ENCODE measurements at places on chromosomes 5 and 9. TPM values are rescaled to one million over a fixed set of nuclear protein-coding genes. Genes with fewer than 3 reads are reported as not detected.

Gene GRM6
- not detected for total RNA-seq

Gene LURAP1L
- not detected for total RNA-seq

Gene NUTM2F
- not detected for total RNA-seq

Gene CATSPER3
- total RNA-seq: 0.32 TPM

Gene FBXL7
- not detected for total RNA-seq

Gene JAKMIP2
- 2.6 TPM for total RNA-seq

DNA sequence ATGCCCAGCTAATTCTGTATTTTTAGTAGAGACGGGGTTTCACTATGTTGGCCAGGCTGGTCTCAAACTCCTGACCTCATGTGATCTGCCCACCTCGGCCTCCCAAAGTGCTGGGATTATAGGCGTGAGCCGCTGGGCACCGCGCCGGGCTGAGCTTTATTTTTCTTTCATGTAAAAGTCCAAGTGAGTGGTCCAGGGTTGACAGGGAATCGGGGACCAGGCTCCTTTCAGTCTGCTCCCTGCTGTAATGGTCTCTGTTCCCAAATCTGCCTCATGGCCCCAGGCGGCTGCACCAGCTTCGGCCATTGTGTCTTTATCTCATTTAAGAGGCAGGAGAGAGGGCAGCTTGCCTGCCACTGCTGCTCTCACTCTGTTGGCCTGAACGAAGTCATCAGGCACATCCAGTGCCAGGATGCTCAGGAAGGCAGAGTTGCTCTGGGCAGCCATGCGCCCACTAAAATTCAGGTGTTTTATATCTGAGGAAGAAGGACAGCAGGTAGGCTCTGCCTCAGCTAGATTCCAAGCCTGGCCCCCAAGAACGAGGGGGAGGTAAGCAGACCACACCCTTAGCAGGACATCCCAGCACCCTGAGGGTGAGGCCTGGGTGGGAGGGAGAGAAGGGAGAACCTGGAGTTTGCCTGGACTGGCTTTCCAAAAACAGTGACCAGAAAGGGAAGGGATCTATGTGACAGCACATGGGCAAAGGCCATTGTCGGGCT, 1.7 kb upstream of the CCDC183 start:
- no peak overlapping the region for H3K4me3 ChIP-seq
- peaks cover 29% of the 10 kb centered on the region for H3K4me1 ChIP-seq
- no peak for DNase-seq
- peaks cover 5% of the 10 kb centered on the region for H3K27me3 ChIP-seq
- H3K27ac ChIP-seq: no peak overlapping the region
- H3K36me3 ChIP-seq: peaks cover 2% of the 10 kb centered on the region

GRCh38 chr5:8048920-8049319, 180.0 kb downstream of the MTRR start:
- H3K4me3 ChIP-seq: no peak overlapping the region
- DNase-seq: no peak
- no peaks in the 10 kb centered on the region for H3K36me3 ChIP-seq
- no peaks in the 10 kb centered on the region for H3K4me1 ChIP-seq
- H3K27me3 ChIP-seq: no peaks in the 10 kb centered on the region

DNA sequence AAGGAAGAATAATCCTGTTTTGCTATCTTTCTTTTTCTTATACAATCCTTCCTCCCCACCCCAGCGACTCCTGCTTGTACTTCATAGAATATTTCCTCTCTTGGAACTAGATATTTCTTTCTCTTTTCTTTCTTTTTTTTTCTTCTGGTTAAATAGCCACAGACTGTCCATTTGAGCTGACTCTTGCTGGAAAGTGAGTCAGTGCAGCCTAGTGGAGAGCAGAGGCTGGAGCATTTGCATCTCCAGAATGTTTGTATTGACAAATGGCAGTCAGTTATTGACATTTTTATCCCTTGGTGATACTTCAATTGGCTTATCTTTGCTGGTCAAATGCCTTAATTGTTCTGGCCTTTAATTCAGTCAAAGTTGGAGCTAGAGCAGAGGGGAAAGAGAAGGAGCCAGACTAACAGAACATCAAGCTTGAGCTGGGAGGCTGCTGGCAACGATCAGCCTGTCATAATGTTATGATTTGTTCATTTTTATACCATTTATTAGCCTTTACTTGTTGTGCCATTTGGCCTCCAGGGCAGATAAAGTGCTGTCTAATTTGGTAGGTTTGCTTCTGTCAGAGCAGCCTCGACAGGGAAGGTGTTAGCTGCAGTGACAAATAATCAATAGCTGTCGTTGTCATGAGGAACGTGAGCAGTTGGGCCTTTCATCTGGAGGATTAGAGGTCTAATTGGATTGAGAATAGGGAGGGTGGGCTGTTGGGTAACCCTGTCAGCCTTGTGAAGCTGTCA, 69.0 kb downstream of the INVS start:
- H3K4me1 ChIP-seq: no peaks in the 10 kb centered on the region
- H3K27me3 ChIP-seq: no peaks in the 10 kb centered on the region
- no peak overlapping the region for H3K27ac ChIP-seq

GRCh38 chr9:81266674-81267073, 422.7 kb downstream of the TLE1 start:
- no peaks in the 10 kb centered on the region for H3K27me3 ChIP-seq
- DNase-seq: no peak
- H3K4me1 ChIP-seq: no peaks in the 10 kb centered on the region
- H3K27ac ChIP-seq: no peak overlapping the region
- H3K4me3 ChIP-seq: no peak overlapping the region

DNA sequence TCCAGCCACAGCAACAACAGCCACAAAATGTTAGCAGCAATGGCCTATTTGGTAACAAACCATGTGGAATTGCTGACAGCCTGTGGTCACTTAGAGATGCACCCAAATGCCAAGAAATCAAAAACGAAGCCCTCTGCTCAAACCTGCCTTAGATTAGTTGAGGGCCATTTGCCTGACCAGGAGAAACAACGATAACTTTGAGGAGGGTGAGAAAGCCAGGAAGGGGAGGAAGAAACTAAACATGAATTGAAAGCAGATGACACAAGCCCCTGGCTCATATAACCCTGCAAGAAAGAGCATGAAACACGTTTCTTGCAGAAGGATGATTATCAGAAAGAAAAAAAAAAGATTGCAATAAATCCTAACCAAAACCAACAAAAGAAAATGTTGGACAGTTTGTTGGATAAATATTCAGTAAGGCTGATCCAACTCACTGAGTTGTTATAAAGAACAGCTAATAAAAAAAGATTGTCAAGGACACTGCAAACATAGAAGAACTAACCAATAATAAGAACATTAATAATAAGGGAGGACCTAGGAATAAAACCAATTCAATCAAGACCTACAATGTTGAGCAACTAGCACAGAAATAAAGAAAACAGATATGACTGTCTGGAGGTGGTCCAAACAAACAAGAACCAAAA, 140.5 kb upstream of the SLC30A5 start:
- no peak overlapping the region for H3K27ac ChIP-seq
- H3K36me3 ChIP-seq: no peaks in the 10 kb centered on the region
- H3K4me3 ChIP-seq: no peak overlapping the region
- DNase-seq: no peak
- H3K27me3 ChIP-seq: no peaks in the 10 kb centered on the region
- H3K4me1 ChIP-seq: no peaks in the 10 kb centered on the region

DNA sequence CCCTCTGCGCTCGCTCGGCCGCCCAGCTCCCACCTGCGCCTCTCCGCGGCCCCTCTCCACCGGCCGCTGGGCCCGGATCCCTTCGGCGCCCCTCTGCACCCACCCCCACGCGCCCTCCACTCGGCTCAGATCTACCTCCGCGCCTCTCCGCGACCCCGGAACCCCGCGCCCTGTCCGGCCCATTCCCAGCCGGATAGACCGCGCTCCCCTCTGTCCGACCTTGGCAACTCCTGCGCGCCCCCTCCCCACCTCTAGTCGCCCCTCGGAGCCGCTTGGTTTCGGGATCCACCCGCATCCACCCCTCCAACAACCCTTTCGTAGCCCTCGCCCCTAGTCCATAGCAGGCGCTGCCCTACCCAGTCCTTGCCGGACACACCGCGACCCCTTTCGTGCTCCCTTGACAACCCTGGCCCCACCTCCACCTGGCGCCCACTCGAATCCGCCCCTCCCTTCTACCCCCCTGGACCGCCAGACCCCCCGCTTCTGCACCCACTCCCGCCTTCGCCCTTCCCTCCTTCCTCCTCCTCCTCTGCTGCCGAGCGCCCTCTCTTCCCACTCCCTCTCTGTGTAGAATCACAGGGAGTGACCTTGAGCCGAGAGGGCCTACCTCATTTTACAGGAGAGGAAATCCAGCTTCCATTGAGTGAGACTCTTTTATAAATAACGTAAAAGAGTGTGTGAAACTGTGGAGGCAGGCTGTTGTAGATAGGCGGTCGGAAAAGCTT, 525 bp upstream of the AK3 start:
- H3K36me3 ChIP-seq: peaks cover 6% of the 10 kb centered on the region
- peak overlapping the region; percentile 88 for H3K4me3 ChIP-seq
- H3K4me1 ChIP-seq: peaks cover 38% of the 10 kb centered on the region
- DNase-seq: no peak
- H3K27ac ChIP-seq: peak overlapping the region; percentile 86

DNA sequence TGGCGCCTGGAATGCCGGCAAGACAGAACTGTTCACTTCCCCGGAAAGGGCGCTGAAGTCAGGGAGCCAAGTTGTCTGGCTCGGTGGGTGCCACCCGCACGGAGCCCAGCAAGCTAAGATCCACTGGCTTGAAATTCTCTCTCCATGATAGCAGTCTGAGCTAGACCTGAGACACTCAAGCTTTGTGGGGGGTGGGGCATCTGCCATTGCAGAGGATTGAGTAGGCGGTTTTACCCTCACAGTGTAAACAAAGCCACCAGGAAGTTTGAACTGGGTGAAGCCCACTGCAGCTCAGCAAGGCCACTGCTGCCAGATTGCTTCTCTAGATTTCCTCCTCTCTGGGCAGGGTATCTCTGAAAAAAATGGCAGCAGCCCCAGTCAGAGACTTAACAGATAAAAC, 277.4 kb downstream of the SLCO4C1 start:
- no peak overlapping the region for H3K27ac ChIP-seq
- no peak overlapping the region for H3K4me3 ChIP-seq
- H3K4me1 ChIP-seq: no peaks in the 10 kb centered on the region
- no peaks in the 10 kb centered on the region for H3K27me3 ChIP-seq
- H3K36me3 ChIP-seq: no peaks in the 10 kb centered on the region
- no peak for DNase-seq

DNA sequence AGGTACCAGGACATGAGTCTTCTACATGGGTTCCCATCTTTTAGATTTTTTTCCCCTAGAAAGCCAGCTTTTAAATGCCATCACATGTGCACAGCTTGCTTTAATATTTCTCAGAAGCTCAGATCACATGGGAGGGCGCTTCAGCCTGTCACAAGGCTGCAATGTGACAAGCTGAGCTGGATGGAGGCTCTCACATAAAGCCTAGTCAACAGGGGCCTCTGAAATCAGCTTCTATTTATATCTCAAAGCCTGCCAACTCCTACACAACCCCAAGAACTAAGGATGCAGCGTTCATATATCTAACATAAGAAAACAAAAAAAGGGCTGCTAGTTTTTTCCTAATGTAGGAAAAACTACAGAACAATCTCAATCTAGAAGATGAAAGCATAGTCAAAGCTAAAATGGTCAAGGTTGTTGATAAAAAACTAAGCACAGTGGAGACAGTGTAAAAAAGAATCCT, 2.3 kb downstream of the ZFAND5 start:
- peak overlapping the region; percentile 94 for H3K27ac ChIP-seq
- H3K27me3 ChIP-seq: no peaks in the 10 kb centered on the region
- peaks cover 58% of the 10 kb centered on the region for H3K4me1 ChIP-seq
- H3K4me3 ChIP-seq: peak overlapping the region; percentile 97
- peak; percentile 78 for DNase-seq

DNA sequence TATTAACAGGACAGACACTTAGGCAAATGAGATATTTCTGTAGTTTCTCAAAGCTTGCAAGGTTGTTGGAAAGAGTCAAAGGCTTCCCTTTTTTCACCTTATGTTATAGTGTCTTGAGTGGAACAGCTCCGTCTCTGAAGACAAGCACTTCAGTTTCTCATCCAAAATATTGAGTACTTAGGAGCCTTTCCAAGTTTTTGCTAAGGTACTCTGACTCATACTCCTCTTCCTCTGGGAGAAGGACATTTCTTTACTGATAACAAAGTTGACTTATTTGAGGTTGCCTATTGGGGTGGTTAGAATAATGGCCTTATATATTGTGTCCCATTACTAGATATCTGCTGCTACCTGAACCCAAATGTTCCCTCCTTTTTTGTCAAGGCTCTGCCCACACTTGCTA, 869.6 kb downstream of the MAT2B start:
- no peaks in the 10 kb centered on the region for H3K27me3 ChIP-seq
- H3K27ac ChIP-seq: no peak overlapping the region
- H3K4me3 ChIP-seq: no peak overlapping the region
- no peak for DNase-seq

DNA sequence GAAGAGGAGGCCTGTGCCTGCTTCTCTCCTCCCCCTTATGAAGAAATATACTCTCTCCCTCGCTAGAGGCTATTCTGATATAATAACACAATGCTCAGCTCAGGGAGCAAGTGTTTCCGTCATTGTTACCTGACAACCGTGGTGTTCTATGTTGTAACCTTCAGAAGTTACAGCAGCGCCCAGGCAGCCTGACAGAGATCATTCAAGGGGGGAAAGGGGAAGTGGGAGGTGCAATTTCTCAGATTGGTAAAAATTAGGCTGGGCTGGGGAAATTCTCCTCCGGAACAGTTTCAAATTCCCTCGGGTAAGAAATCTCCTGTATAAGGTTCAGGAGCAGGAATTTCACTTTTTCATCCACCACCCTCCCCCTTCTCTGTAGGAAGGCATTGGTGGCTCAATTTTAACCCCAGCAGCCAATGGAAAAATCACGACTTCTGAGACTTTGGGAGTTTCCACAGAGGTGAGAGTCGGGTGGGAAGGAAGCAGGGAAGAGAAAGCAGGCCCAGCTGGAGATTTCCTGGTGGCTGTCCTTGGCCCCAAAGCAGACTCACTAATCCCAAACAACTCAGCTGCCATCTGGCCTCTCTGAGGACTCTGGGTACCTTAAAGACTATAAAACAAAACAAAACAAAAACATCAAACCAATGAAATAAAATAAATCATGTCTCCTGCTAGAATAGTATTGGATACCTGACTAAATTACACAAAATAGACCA, 1.3 kb downstream of the TMEM174 start:
- H3K27me3 ChIP-seq: peaks cover 75% of the 10 kb centered on the region
- no peak for DNase-seq
- H3K36me3 ChIP-seq: no peaks in the 10 kb centered on the region
- H3K4me3 ChIP-seq: no peak overlapping the region
- no peak overlapping the region for H3K27ac ChIP-seq

All from activated CD8-positive, alpha-beta T cell treated with anti-CD3 and anti-CD28 coated beads for 36 hours (primary cell).